ENCODE measurements at places on chromosomes 13 and 19. TPM values are rescaled to one million over a fixed set of nuclear protein-coding genes. Genes with fewer than 3 reads are reported as not detected.

TLE2 gene
- total RNA-seq, result 103 TPM

LRFN3 gene
- total RNA-seq, result 27.5 TPM

CEACAM7 gene
- total RNA-seq, result not detected

SIAH3 gene
- total RNA-seq, result 0.51 TPM

CGB5 gene
- 5.7 TPM for total RNA-seq

CELF5 gene
- 2.6 TPM for total RNA-seq

TSSK6 gene
- total RNA-seq, result 2.1 TPM

S1PR4 gene
- total RNA-seq, result not detected

C5AR2 gene
- not detected for total RNA-seq

C1QTNF9 gene
- not detected for total RNA-seq

MEF2B gene
- 1.4 TPM for total RNA-seq

LRG1 gene
- total RNA-seq, result 0.16 TPM

GPR183 gene
- 0.14 TPM for total RNA-seq

CXCL17 gene
- not detected for total RNA-seq

PDX1 gene
- total RNA-seq, result not detected

DAND5 gene
- total RNA-seq, result 0.16 TPM

CRX gene
- total RNA-seq, result not detected

PTPRS gene
- total RNA-seq, result 240 TPM
